ENCODE measurements at places on chromosomes 1 and 21. TPM values are rescaled to one million over a fixed set of nuclear protein-coding genes. Genes with fewer than 3 reads are reported as not detected.

C1orf167 gene
- total RNA-seq: not detected

TSSK3 gene
- total RNA-seq: 0.57 TPM

CFHR2 gene
- not detected for total RNA-seq

PEX19 gene
- 48.8 TPM for total RNA-seq

Data from placental pericyte (primary cell).